ENCODE measurements at places on chromosomes 6 and 20.

GRCh38 chr6:3882866-3883265, 33.7 kb downstream of the FAM50B start:
- DNase-seq, result no peak

DNA sequence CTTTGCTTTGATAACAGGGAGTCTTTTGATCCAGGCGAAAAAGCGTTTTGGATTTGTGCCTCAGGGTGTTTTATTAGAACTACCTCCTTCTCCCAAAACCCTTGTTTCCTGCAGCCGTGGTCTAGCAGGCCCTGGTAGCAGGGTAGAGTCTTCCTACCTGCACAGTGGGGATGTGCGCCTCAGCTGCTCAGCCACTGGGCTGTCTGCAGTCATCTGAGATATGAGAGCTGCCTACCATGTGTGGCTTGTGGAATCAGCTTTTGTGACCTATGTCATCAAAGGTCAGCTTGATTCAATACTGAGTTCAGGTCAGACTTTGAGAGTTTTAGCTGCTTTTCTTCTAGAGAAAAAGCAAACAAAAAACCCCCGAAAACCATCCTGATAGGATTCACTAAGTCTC, 279.5 kb downstream of the CLIC5 start:
- DNase-seq, result no peak

- DNase-seq, result no peak
These were observed 25.9 kb downstream of the NOL4L start for GRCh38 chr20:32559205-32559752.

DNA sequence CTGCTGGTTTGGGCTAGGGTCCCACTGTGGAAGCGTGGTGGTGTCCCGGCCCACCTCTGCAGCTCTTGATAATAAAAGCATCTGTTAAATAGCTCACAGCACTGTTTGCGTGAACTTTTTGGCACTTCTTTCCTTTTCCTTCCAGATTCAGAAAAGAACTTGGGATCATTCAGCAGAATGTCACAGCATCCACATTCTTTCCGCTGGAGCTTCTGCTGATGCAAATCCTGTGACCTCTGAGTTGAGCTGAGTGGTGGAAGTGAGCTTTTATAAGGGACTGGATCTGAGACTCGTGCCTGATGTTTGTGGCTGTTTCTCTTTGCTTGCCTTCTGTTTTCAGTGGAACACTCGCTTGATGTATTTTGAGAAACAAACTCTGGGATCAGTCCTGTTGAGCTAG, 3.9 kb downstream of the OSBPL2 start:
- no peak for DNase-seq

GRCh38 chr6:24929242-24929641, 6.5 kb downstream of the RIPOR2 start:
- DNase-seq, result no peak

- no peak for DNase-seq
These were observed 21.6 kb upstream of the CCN2 start for GRCh38 chr6:131972741-131973140.

DNA sequence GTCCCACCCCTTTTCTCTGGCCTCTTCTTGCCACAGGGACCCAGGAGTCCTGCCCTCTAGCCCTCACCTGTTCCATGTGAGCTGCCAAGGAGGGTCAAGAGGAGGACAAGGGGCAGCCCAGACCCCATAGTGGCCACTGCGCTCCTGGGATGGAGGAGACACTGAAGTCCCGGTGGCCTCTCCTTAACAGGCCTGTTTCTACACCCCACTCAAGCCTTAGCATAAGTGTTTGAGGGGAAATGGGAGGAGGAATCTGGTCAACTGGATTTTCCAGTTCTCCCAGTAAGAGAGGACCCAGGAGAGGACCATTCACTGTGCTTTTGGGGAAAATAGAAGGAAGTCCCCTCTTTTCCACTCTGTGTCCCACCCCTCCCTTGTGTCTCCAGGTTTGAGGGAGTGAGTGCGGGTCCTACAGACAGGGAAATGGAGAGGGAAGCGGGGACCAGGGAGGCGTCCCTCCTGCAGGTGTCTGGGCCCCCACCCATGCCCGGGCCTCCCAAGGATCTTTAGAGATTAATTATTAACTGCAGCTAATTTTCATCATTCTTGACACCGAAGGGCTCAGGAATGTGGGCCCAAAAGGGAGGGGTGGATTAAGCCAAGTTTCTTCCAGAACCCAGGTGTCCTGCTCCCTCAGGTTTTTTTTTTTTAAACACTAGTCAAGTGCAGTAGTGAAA, at the start of gene SFTA2:
SFTA2 (minus strand) TSS at position 202 of the 677 bp plus-strand sequence; CDS start at position 128, 74 bp downstream.
- DNase-seq, result no peak

DNA sequence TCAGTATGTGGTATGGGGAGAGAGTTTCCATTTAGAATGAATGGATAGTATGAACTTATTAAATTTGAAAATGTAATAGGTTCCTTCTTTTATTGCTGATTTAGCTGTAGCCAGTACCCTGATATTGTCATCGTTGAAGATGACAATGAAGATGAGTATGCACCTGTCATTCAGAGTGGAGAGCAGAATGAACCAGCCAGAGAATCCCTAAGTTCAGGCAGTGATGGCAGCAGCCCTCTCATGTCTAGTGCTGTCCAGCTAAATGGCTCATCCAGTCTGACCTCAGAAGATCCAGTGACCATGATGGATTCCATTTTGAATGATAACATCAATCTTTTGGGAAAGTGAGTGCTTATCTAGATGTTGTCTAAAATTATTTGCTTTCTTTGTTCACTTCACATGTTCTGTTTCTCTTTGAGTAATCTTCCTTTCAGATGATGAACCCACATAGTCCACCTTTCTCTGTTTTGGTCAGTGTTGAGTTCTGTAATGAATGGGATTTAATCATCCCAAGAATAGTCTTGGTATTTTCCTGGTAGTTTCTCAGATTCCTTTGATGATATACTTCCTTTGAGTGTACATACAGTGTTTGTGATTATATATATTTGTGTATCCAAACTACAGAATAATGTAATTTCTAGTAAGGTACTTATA, 23.3 kb downstream of the HSF2 start:
- no peak for DNase-seq

DNA sequence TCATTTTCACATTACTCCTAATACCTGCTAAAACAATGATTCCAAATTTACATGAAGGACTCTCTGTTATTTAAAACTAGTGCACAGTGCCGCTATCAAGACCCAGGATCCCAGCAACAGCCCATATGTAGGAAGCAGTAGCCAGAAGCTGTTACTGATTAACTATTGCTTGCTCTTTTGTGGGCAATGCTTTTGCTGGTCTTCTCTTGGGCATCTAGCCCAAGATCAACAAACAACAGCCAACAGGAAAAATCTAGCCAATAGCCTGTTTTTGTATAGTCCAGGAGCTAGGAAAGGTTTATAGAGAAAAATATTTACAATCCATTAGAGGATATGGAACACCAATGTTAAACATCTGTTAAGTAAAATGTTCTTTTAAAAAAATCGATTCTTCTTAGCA, 22.1 kb upstream of the TENT5A start:
- no peak for DNase-seq
